ENCODE measurements at places on chromosomes 2 and 18.

DNA sequence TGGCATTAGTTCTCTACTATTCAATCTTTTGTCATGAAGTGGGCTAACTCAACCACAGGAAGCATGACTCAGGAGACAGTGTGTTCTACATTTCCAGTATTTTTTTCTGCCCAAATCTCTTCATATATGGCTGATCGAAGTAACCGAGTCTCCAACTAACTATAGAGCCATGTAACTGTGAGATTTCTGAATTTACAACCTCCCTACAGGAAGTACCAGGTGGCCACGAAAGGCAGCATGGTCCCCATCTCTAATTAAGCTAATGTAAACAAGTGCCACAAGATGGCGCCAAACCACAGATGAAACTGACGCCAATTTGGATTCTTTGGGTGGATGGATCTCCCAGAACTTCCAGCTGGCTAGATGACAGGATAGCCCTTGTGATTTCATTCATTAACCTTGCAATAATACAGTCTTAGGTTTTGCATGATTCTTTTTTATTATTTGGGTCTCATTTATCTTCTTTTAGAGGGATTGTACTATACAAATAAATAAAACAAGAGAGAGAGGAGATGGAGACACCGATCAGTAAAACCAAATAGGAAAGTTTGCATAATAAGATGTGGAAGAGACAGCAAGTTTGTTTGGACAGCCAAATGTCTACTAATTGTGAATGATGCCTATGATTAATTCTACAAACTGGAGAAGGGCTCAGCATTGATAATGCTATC, 18.3 kb upstream of the ARHGAP15 start:
- H3K27me3 ChIP-seq = no peaks in the 10 kb centered on the region
- no peaks in the 10 kb centered on the region for H3K36me3 ChIP-seq
- no peaks in the 10 kb centered on the region for H3K4me1 ChIP-seq
- no peak overlapping the region for H3K4me3 ChIP-seq

- H3K27ac ChIP-seq = no peak overlapping the region
- H3K4me1 ChIP-seq = no peaks in the 10 kb centered on the region
- no peaks in the 10 kb centered on the region for H3K36me3 ChIP-seq
- H3K27me3 ChIP-seq = no peaks in the 10 kb centered on the region
Measured at GRCh38 chr2:170165129-170165528, 12.8 kb upstream of the MYO3B start.

- DNase-seq = no peak
- no peaks in the 10 kb centered on the region for H3K27me3 ChIP-seq
- peaks cover 10% of the 10 kb centered on the region for H3K4me1 ChIP-seq
- no peak overlapping the region for H3K27ac ChIP-seq
- no peaks in the 10 kb centered on the region for H3K36me3 ChIP-seq
Measured at GRCh38 chr18:55406451-55406991, 181.5 kb downstream of the TCF4 start.

DNA sequence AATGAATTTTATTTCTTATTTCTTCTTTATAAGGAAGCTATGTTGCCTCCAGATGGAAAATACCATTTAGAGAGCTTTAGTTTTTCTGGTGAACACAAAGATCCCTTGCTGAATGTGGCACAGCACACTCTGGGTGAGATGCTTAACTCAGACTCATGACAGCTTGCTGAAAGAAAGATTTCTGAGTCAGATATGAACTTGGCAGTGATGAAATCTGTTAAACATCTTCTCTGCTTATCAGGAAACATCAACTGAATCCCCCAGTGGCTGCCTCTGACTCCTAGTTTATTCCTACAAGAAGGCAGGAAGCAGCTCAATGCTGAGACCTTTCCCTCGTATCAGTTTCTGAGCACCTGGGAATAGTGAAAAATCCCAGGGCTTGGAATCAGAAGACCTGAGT, 162.8 kb downstream of the OSR1 start:
- no peak for DNase-seq
- no peak overlapping the region for H3K27ac ChIP-seq
- no peaks in the 10 kb centered on the region for H3K4me1 ChIP-seq
- H3K4me3 ChIP-seq = no peak overlapping the region
- no peaks in the 10 kb centered on the region for H3K36me3 ChIP-seq
- no peaks in the 10 kb centered on the region for H3K27me3 ChIP-seq

DNA sequence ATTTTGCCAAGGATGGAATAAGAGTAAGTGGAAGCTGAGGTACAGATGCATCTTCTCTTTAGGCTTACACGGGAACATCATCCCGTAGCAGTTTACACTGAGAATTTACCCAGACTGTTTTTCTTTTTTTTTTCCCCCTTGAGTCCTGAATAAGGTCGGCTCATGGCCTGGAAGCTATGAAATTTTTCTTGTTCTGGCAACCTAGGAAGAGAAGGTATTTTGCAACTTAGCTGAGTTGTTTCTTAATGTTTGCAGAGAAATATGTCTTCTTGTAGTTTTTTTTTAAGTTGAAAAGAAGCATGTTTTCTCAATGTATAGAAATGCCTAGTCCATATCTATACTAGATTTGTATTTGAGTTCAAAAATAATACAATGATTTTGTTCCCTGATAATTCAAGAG, 712.5 kb downstream of the TDRD15 start:
- H3K4me3 ChIP-seq = no peak overlapping the region
- DNase-seq = no peak
- H3K4me1 ChIP-seq = no peaks in the 10 kb centered on the region
- H3K36me3 ChIP-seq = no peaks in the 10 kb centered on the region

DNA sequence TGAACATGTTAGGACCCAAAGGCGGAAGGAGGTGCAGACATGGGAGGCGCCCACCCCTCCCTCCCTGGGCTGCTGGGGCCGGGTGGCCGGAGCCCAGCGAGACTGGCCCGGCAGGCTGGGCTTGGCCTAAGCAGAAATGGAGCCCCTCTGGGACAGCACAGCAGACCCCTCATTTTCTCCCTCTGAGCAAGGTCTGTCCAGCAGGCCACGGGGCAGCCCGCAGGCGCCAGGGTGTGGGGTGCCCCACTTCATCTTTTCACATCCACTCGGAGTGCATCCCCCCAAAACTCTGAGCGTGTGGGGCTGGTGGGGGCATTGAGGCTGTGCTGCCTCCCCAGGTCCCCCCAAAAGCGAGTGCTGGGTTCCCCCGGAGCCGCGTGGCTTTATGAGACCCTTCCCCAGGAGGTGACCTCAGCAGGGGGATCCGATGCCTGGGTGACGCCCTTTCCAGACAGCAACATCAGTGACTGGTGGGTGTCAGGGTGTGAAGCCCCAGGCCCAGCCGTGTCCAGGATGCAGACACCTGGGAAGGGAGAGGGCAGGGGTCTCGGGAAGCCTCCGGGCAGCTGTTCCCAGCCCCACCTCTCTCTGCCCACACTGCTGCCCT, 36.7 kb upstream of the GPC1 start:
- no peak overlapping the region for H3K4me3 ChIP-seq
- H3K36me3 ChIP-seq = no peaks in the 10 kb centered on the region
- H3K4me1 ChIP-seq = no peaks in the 10 kb centered on the region
- peak; percentile 30 for DNase-seq
- H3K27ac ChIP-seq = no peak overlapping the region
- H3K27me3 ChIP-seq = peaks cover 13% of the 10 kb centered on the region

GRCh38 chr2:177289824-177290628, 25.5 kb upstream of the NFE2L2 start:
- H3K27ac ChIP-seq = no peak overlapping the region
- H3K4me3 ChIP-seq = no peak overlapping the region
- no peak for DNase-seq
- no peaks in the 10 kb centered on the region for H3K4me1 ChIP-seq
- peaks cover 6% of the 10 kb centered on the region for H3K36me3 ChIP-seq

- no peaks in the 10 kb centered on the region for H3K27me3 ChIP-seq
- H3K4me1 ChIP-seq = peaks cover 27% of the 10 kb centered on the region
- peak overlapping the region; percentile 12 for H3K27ac ChIP-seq
- no peak for DNase-seq
- no peaks in the 10 kb centered on the region for H3K36me3 ChIP-seq
- H3K4me3 ChIP-seq = peak overlapping the region; percentile 33
Measured at GRCh38 chr18:9743200-9744016, 35.3 kb downstream of the RAB31 start.

GRCh38 chr2:158011055-158011771, 90.5 kb upstream of the UPP2 start:
- no peaks in the 10 kb centered on the region for H3K36me3 ChIP-seq
- H3K27ac ChIP-seq = no peak overlapping the region
- H3K4me1 ChIP-seq = peaks cover 6% of the 10 kb centered on the region
- H3K27me3 ChIP-seq = no peaks in the 10 kb centered on the region
- no peak overlapping the region for H3K4me3 ChIP-seq
- no peak for DNase-seq

All from lower lobe of right lung (tissue), 2 donors.